Kidney tubule cell (primary cell): ENCODE measurements at places on chromosomes 11 and 22.

GRCh38 chr22:22935546-22936157 lies 48.0 kb downstream of the IGLL5 start:
- no peak for DNase-seq

- peak; percentile 86 for DNase-seq
Measured at GRCh38 chr11:69636512-69637197, 4.3 kb upstream of the CCND1 start.

DNA sequence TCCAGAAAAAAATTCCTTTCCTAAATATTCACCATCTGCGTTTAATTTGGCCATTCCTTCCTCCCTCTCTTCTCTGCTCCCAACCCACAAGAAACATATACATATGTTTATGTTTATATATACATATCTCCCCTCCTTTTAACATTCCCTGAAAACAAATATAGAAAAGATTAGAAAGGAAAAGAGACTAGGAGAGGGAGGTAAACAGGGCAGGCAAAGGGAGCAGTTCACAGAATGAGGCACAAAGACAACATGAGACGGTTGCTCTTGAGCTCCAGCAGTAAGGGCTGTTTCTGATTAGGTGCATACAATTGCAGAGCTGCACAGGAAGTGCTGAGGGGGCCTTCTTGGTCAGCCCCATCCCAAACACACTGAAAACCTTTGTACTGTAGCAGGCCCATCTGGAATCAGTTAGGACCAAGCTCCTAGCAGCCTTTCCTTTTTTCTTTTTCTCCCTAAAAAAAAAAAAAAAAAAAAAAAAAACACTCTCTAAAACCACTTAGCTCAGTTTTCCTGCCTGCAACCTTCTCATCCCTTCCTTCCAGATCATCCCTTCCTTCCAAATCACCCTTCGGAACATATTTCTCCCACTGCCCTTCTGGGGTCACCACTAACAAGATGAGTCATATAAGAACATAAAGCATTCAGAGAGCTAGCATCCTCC lies 57.0 kb downstream of the RBFOX2 start:
- DNase-seq: no peak

DNA sequence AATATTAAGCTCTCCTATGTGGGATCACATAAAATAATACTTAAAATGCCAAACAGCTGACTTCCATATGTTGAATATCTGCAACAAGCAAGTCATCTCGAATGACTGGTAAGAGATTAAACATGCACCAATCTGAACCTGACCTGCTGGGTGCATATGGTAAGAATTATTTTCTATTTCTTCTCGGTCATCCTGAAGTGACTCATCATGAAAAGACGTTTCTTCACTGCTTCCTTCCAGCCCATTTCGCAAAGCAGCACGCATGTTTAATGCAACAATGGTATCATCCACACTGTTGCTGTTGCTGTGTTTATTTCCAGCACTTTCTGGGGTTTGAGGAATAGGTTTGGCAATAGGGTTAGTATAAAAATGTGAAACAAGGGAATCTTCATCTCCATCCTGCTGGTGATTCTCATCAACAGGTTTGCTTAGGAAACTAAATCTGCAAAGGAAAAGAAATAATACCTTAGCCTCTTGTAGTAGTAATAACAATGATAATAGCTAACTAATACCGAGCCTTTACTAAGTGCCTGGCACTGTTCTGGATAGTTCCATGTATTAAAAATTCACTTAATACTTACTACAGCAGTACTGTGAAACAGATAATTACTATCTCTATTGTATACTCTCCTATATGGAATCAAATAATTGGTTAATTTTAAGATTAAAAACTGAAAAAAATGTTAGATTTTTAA lies 52.0 kb upstream of the CHRNA10 start:
- peak; percentile 34 for DNase-seq

DNA sequence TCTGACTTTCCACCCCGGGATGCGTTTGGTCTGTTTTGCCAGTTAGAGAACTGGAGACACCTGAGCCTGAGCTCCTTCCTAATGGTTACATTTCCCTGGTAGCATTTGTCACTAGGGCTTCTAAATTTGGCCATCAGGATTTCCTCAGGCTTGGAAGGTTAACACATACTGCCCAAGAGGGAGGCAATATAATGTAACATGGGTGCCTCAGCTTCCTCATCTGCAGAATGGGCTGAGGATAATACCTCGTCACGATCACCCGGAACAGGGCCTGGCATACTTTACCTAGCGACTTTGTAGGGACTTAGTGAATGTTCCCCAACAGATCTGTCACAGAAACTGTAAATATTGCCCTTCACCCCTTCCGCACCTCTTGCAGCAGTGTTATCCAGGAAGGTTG lies 11.3 kb downstream of the IL17RA start:
- DNase-seq: no peak

- DNase-seq: peak; percentile 50
Measured at GRCh38 chr22:27919942-27920755, 1.1 kb upstream of the PITPNB start.

DNA sequence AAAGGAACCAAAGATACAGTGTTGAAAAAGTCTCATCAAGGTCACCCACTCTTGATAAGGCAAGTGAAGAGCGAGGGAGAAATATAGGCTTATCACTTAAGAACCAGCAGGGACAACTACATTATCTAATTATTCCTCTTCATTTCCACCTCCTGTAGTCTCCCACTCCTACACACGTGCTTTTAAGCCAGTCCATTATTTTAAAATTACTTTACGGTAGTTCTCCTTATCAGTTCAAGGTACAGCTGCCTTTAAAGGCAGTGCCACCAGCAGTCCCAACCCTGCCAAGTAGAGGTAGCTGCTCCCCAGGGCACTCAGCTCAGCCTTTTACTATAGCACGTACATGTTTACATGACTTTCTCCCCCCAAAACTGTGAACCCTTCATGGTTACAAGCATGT lies 161.5 kb upstream of the BLID start:
- no peak for DNase-seq

GRCh38 chr22:21569459-21570170 lies 2.1 kb downstream of the UBE2L3 start:
- no peak for DNase-seq

GRCh38 chr11:6111673-6112072 lies 4.2 kb downstream of the OR56B4 start:
- no peak for DNase-seq

DNA sequence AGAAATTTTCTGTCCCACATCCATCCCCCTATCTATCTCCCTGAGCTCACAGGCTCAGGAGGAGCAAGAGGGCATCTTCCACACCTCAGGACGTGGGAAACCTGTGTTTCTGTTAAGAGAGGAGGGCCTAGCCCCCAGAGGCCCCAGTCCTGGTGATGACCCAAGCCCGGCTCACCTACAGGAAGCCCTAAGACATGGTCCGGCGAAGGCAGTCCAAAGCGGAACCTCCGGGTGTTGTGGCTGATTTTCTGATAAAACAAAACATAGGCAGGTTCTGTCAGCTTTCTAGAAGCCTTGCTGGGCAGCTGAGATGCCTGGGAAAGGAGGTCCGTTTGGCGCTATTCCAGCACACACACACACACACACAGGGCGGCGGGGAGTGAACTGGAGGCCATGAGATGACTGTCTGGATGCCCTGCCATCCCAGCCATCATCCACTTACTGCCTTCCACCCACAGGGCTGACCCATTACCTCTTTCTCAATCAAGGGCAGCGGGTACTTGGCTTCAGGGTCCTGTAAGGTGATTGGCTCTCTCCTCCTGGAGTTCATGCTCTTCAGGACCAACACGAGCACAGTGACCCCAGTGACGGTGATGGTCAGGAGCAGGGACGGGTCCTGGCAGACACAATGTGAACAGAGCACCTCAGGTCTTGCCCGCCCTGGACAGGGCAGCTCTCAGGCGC lies 882 bp downstream of the CYB5R2 start:
- DNase-seq: no peak

DNA sequence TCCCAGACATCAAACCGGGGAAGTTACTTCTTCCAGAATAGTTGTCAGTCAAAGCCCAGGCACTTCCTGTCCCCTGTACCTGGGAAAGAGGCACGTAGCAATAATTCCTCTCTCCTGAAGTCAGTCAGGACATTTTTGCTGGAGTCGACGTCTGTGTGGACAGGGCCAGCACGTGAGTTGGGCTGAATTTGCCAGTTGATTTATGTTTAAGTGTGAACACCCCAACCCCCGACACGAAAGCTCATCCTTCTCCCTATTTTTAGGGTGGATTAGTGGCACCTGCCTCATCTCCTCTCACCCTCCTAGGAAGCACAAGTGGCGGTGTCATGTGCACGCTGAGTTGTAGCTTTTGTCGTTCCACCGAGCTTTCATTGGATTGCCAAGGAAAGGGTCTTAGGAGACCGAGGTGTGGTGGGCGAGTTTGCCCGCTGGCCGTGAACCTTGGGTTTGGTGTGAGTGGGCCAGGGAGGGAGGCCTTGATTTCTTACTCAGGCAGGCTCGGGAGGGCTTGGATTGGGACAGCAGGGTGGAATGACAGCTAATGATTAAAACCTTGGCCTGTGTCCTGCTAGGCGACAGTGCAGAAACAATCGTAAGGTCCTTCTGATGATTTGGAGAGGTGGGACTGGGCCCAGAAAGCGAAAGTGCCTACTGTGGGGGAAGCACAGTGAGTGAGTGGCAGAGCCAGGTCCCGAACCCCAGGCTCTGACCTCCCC lies 87.0 kb upstream of the CRYBB3 start:
- peak; percentile 72 for DNase-seq

GRCh38 chr11:92053216-92053615 lies 171.4 kb upstream of the FAT3 start:
- DNase-seq: peak; percentile 20

- DNase-seq: no peak
Measured at GRCh38 chr11:120658071-120658423, 146.5 kb downstream of the GRIK4 start.

- no peak for DNase-seq
Measured at GRCh38 chr11:100949443-100949842, 180.2 kb downstream of the PGR start.

DNA sequence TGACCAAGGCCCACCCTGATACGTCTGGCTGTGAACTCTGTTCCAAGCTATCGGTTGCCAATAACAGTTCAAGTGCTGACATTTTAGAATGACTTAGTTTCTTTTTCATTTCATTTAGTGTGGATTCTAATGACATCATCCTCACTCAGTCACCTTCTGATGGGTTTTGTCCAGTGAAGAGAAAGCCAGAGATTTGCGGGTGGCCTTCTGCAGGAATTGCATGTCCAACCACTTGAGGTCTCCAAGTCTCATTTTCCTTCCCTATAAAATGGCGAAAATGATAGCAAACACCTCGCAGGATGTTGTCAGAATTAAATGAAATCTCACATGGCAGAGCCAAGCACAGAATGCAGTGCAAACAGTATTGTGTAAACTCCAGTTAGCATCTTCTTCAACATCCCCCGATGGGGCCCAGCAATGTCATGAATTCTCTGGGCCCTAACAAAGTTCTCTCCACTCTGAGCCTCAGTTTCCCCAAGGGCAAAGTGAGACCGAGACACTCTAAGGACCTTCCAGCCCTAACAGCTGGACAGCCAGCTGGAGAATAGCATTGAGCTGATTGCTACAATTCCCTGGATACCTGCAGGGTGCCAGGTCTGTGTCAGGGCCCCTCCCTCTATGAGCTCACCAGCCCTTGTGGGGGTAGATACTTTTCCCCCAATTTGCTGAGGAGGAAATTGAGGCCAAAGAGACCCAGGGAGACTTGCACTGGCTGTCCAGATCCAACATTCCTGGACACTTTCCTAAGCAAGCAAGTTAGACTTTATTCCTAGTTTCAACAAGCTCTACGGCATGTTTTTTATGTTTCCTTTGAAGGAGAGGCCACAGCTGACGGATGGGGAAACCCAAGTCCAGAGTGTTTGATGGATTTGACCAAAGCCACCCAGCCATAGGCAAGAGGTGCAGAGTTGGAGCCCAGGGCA lies 286.7 kb downstream of the MN1 start:
- no peak for DNase-seq

DNA sequence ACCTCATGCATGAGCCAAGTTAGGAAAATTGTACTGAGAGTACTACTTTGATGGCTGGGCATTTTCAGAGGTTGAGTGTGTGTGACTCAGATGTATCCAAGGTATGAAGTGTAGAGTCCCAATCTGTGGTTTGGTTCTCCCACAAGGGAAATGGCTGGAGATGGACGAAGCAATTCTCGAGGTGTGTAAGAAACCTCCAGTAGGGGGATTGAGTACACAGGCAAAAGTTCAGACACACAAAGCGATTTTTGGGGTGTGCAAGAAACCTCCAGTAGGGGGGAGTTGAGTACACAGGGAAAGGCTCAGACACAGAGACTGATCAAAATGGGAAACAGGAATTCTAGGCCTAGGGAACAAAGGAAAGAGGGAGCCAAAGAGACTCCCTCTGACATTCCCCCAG lies 1536.3 kb downstream of the FAM181B start:
- no peak for DNase-seq

DNA sequence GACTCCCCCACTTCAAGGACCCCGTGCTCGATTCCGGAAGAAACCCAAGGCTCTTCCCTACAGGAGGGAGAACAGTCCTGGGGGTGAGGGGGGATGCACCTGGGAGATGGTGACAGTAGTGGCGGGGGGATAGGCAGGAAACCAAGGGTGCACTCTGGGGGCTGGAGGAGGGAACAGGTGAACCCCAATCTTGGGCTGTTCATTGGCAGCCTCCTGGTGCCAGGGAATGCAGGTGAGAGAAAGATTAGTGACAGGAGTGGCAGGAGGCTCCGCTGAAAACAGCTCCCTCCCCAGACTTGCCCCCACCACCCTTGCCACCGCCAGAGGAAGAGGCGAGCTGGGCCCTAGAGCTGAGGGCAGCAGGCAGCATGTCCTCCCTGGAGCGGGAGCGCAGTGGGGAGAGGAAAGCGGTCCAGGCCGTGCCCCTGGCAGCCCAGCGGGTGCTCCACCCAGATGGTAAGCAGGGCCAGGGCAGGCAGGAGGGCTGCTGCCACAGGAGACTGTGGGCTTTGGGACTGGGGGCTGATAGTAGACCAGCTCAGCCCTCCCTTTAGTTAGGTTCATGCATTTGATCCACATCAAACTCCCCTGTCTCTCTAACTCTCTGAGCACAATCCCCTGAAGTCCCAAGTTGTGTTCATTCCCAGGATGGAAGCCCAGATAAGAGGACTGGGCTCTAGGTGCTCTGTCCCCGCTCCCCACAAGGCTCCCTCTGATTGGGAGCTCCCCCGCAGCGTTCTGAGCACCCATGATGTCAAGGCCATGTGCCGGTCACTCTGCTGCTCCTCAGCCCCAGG lies 14.5 kb downstream of the ROBO3 start:
- no peak for DNase-seq

DNA sequence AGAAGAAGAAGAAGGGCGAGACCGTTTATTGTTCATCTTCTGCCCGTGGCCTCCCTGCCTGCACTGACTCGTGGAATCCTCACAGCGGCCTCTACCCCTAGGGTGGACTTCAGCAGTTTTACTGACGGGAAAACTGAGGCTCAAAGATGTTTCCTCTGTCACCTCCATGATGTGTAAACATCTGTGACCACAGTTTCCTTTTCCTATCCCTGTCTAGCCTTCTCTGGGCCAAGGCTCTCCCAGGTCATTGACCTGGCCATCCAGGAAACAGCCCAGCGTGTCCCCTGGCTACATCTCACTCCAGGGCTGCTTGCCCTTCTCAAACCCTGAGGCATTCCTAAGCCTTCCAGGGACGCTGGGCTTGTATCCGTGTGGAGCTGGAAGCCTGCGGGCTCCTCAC lies 49.0 kb upstream of the GCAT start:
- DNase-seq: no peak

- no peak for DNase-seq
Measured at GRCh38 chr11:130282111-130282510, 32.6 kb downstream of the ZBTB44 start.
